Activated CD8-positive, alpha-beta T cell treated with anti-CD3 and anti-CD28 coated beads for 36 hours (primary cell): ENCODE measurements at places on chromosomes 5 and 9.
A peak's percentile ranks its signal among the peaks of the same experiment; 100 is the strongest.

DNA sequence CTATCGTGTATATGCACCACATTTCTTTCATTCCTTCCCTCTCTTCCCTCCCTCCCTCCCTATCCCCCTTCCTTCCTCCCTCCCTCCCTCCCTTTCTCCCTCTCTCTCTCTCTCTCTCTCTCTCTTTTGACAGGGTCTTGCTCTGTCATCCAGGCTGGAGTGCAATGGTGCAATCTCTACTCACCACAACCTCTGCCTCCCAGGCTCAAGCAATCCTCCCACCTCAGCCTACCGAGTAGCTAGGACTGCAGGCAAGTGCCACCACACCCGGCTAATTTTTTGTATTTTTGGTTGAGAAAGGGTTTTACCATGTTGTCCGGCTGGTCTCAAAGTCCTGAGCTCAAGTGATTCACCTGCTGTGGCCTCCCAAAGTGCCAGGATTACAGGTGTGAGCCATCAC lies 1.1 kb upstream of the ANKS6 start:
- DNase-seq: no peak
- no peaks in the 10 kb centered on the region for H3K36me3 ChIP-seq
- no peaks in the 10 kb centered on the region for H3K27me3 ChIP-seq
- peak overlapping the region; percentile 6 for H3K4me3 ChIP-seq
- H3K27ac ChIP-seq: no peak overlapping the region
- H3K4me1 ChIP-seq: peaks cover 16% of the 10 kb centered on the region

- H3K27ac ChIP-seq: no peak overlapping the region
- H3K27me3 ChIP-seq: no peaks in the 10 kb centered on the region
- no peak overlapping the region for H3K4me3 ChIP-seq
- H3K4me1 ChIP-seq: no peaks in the 10 kb centered on the region
These were observed 1088.6 kb upstream of the C9orf72 start for GRCh38 chr9:28661853-28662252.

DNA sequence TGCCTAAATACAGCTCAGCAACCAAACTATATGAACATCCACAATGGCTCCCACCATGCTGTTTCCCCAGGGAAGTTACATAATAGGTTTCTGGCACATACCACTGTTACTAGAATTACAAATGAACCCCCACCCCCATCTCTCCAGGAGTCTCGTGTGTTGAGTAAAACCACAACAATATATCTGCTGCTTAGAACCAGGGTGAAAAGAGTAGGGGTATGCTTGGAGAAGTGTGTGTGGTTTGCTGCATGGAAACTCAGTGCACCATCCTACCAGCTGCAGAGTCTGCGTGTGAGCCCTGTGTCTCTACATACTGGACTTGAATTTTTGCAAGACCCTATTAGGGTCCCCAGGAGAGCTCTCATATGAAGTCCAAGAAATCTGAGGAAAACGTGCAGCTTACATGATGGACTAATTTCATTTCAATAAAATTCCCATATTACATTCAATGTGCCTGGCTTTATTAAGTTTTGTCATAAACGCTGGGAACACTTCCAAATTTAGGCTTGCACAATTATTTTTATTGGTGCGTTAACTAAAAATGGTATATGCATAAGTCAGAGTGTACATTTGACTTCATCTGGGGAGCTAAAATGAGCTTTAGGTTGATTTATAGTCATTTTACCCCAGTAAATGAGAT lies 104.5 kb upstream of the NFIB start:
- H3K27me3 ChIP-seq: no peaks in the 10 kb centered on the region
- no peak overlapping the region for H3K4me3 ChIP-seq
- no peak for DNase-seq
- H3K27ac ChIP-seq: no peak overlapping the region

GRCh38 chr9:61666310-61666709 lies 476.5 kb downstream of the SPATA31A7 start:
- H3K27me3 ChIP-seq: no peaks in the 10 kb centered on the region
- H3K36me3 ChIP-seq: no peaks in the 10 kb centered on the region

DNA sequence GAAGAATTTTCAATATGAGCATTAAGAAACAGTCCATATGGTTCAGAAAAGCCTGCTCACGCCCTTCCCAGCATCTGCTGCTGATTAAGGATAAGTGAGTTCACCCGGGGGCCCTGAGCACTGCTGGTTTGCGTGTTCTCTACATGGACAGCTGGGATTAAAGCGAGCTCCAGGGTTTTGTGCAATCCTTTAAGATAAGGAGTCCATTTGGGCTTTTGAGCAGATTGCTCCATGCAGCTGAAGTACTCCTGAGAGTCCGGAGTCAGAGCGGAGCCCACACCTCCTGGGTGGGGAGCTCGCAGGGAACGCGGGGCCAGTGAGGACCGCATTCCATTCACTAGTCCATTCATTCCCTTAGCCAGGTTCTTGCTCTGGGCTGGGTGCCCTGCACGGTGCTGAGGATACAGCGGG lies 149.3 kb upstream of the COL5A1 start:
- H3K36me3 ChIP-seq: no peaks in the 10 kb centered on the region
- DNase-seq: no peak
- H3K4me1 ChIP-seq: no peaks in the 10 kb centered on the region
- no peaks in the 10 kb centered on the region for H3K27me3 ChIP-seq

GRCh38 chr5:72134226-72134899 lies 27.1 kb downstream of the MAP1B start:
- H3K36me3 ChIP-seq: no peaks in the 10 kb centered on the region
- H3K4me3 ChIP-seq: no peak overlapping the region
- H3K4me1 ChIP-seq: peaks cover 10% of the 10 kb centered on the region
- no peak for DNase-seq
- no peak overlapping the region for H3K27ac ChIP-seq
- peaks cover 34% of the 10 kb centered on the region for H3K27me3 ChIP-seq

DNA sequence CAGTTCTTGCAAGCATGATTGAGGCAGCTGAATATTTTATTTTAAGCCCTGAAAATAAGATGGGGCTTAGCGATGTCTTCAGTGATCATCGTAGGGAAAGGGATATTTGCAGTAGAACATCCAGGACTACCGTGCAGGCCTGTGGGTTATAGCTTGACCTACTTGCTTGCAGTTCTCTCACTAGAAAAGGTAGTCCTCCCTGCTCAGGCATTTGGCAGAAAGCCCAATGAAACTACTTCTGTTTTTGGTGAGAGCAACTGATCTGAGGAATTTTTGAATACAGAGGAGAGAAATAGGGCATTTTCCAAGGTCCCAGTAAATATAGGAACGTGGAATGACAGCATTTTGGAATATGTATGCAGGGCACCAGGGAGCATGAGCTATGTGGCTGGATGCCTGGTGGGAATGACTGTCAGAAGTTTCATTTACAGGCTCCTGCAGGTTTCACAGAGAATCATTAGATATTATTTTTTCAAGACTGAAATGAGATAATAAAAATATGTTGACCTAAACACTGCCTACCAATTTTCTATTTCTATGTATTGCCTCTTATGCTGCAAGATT lies 417.9 kb upstream of the ACTBL2 start:
- H3K36me3 ChIP-seq: no peaks in the 10 kb centered on the region
- no peaks in the 10 kb centered on the region for H3K4me1 ChIP-seq
- H3K27ac ChIP-seq: no peak overlapping the region

DNA sequence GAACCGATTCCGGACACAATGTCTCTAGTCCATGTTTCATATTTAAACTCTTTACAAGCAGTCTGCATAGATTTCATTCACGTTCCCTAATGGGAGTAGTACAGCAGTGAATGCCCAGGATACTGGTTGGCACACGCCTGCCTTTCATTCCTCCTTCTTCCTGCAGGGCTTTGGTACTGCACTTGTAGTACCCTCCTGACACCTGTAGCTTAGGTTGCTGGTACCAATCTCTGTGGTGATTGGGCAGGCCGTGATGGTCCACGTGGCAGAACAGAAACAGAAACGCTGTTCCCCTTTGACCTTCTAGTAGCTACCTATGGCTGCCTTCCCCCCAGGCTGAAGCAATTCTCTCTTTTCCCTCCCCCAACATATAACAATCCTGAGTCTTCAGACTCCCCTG lies 107.3 kb upstream of the MEGF10 start:
- H3K4me3 ChIP-seq: no peak overlapping the region
- DNase-seq: no peak
- no peak overlapping the region for H3K27ac ChIP-seq
- no peaks in the 10 kb centered on the region for H3K36me3 ChIP-seq
- H3K4me1 ChIP-seq: no peaks in the 10 kb centered on the region

GRCh38 chr9:4221931-4222330 lies 77.9 kb downstream of the GLIS3 start:
- peaks cover 4% of the 10 kb centered on the region for H3K27me3 ChIP-seq
- DNase-seq: no peak
- peaks cover 15% of the 10 kb centered on the region for H3K4me1 ChIP-seq
- no peak overlapping the region for H3K4me3 ChIP-seq

GRCh38 chr5:173093606-173094005 lies 37.5 kb downstream of the CREBRF start:
- H3K4me1 ChIP-seq: peaks cover 40% of the 10 kb centered on the region
- no peak for DNase-seq
- peaks cover 3% of the 10 kb centered on the region for H3K36me3 ChIP-seq

GRCh38 chr5:140225396-140225795 lies 50.4 kb downstream of the CYSTM1 start:
- no peaks in the 10 kb centered on the region for H3K27me3 ChIP-seq
- no peak overlapping the region for H3K27ac ChIP-seq
- no peak for DNase-seq
- H3K4me3 ChIP-seq: no peak overlapping the region
- no peaks in the 10 kb centered on the region for H3K36me3 ChIP-seq

GRCh38 chr9:81479573-81479972 lies 209.8 kb downstream of the TLE1 start:
- no peak overlapping the region for H3K4me3 ChIP-seq
- DNase-seq: no peak
- H3K4me1 ChIP-seq: no peaks in the 10 kb centered on the region
- H3K36me3 ChIP-seq: no peaks in the 10 kb centered on the region
- no peaks in the 10 kb centered on the region for H3K27me3 ChIP-seq

DNA sequence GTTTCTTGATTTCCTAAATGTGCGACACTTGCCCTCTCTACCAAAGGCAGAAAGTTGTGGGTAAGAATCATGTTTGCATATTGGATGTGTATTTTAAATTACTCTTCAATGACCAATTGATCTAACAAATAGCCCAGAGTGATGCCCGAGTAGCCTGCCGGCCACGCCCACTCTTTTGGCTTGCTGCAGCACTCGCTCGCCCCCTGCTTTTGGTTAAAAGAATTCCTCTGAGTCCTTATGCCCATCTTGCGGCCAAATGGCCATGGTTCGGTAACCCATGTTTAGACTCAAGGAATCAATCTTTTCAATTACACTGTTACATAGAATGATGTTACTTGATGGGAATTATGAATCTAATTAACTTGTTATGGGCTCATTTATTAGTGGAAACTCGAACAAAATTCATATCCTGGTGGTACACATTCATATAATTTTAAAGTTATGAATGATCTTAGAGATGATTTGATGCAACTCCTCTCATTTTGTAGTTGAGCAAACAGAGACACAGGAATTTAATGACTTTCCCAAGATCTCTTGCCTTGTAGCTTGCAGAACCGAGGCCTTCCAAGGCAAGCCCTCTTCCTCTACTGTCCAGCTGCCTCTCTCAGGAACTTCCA lies 36.5 kb downstream of the PPIC start:
- peak; percentile 62 for DNase-seq
- no peak overlapping the region for H3K4me3 ChIP-seq
- no peaks in the 10 kb centered on the region for H3K27me3 ChIP-seq
- no peaks in the 10 kb centered on the region for H3K4me1 ChIP-seq
- no peaks in the 10 kb centered on the region for H3K36me3 ChIP-seq
- H3K27ac ChIP-seq: no peak overlapping the region

- peaks cover 1% of the 10 kb centered on the region for H3K27me3 ChIP-seq
- H3K27ac ChIP-seq: no peak overlapping the region
- peaks cover 3% of the 10 kb centered on the region for H3K4me1 ChIP-seq
- no peaks in the 10 kb centered on the region for H3K36me3 ChIP-seq
These were observed 99.6 kb upstream of the SLC44A1 start for GRCh38 chr9:105144841-105145240.

DNA sequence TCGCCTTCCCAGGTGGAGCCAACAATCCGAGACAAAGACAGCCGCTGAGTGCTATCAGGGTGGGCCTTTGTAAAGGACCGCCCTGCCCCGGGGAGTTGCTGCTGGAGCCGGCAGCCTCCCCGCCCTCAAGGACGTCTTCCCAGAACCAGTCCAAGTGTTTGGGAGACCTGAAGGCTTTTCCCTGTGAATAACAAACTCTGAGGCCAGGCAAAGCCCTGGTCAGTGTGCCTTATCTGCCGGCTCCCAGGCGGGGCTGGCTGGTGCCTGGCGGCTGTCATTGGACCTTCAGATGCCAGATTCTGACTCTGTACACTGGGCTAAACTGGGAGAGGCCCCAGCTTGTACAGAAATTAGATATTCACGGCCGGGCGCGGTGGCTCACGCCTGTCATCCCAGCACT lies 2.1 kb downstream of the SLC9A3 start:
- H3K4me3 ChIP-seq: no peak overlapping the region
- H3K36me3 ChIP-seq: no peaks in the 10 kb centered on the region
- no peak for DNase-seq
- H3K4me1 ChIP-seq: peaks cover 19% of the 10 kb centered on the region

DNA sequence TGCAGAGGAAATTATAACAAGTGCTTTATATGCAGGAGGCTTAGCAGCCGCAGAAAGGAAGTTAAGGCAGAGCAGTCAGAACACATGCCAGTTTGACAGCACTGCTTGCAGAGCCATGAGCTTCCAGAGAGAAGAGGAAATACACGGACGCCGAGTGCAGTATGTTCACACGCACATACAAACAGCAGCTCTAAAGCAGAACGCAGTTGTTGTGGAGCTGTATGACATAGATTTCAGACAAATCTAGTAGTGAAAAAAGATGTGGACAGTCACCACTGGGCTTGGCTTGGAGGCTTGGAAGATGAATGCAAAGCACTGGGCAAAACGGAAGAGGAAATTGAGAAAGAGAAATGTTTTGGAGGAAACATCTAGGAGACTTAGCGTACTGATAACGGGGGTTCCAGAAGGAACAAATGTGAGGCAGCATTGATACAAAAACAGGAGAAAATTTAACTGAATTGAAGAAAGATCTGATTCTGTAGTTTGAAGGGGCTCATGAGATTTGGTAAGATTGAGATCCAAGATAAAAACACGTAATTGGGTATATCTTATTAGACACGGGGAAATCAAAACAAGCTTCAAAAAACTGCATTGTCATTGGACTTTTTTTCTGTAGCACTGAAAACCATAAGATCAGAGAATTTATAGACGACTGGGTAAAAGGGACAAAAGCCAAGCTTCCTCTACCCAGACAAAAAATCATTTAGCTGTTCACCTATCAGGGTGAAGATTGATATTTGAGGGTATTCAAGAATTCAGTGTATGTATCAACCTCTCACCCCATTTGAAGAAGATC lies 19.6 kb upstream of the ROPN1L start:
- H3K4me3 ChIP-seq: no peak overlapping the region
- H3K4me1 ChIP-seq: peaks cover 36% of the 10 kb centered on the region
- no peak for DNase-seq
- H3K36me3 ChIP-seq: peaks cover 69% of the 10 kb centered on the region
- peak overlapping the region; percentile 18 for H3K27ac ChIP-seq

- no peak overlapping the region for H3K27ac ChIP-seq
- H3K36me3 ChIP-seq: peaks cover 5% of the 10 kb centered on the region
- H3K27me3 ChIP-seq: no peaks in the 10 kb centered on the region
- H3K4me3 ChIP-seq: no peak overlapping the region
- no peak for DNase-seq
These were observed 233.2 kb downstream of the FBXL17 start for GRCh38 chr5:108148715-108149139.
